NCI-H748 treated with DMSO at 0.1 percent for 48 hours (cell line): ENCODE measurements at places on chromosomes 4 and X.

- DNase-seq: no peak
These were observed 10.2 kb downstream of the TIGD2 start for GRCh38 chr4:89121387-89122068.

- DNase-seq: no peak
These were observed 111.3 kb upstream of the ELOVL6 start for GRCh38 chr4:110309675-110310074.

DNA sequence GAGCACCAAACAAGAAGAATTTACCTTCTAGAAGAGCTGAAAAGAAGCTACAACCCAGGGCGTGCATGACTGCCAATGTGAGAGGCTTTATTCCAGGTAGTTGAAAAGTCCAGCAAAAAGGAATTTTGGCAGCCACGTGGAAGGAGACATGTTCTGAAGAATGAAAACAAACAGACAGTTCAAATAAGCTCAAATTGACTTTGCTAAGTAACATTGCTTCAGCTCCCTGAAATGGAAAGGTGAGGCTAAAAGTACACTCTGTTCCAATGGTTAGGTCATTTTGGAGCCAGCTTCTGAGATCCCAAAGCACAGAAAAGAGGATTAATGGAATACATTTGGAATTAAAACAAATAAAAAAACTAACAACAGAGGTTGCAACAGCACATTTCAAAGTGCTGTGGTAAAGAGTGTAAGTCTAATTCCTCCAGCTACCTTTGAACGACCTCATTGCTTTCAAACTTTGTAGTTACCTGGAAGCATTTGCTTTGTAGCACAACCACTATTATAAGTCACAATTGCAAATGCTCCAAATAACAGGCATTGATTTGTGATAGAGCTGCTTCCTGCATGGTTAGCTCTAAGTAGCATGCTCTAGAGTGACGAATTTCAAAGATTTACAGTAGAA lies 405.3 kb upstream of the EDA2R start:
- no peak for DNase-seq

GRCh38 chrX:83819304-83819703 lies 41.6 kb upstream of the CYLC1 start:
- DNase-seq: no peak

GRCh38 chr4:36241771-36242170 lies 2.5 kb downstream of the ARAP2 start:
- DNase-seq: no peak

- no peak for DNase-seq
These were observed 49.0 kb upstream of the EGFL6 start for GRCh38 chrX:13520351-13520750.
